ENCODE measurements at places on chromosomes 6 and 20. TPM values are rescaled to one million over a fixed set of nuclear protein-coding genes. Genes with fewer than 3 reads are reported as not detected.

Gene HLA-DRA
- total RNA-seq: 9.8 TPM

Gene UNC5CL
- 1.3 TPM for total RNA-seq

Gene VGLL2
- total RNA-seq: not detected

Gene MATN4
- total RNA-seq: 1.1 TPM

Gene ZNF337
- total RNA-seq: 11.2 TPM

Gene UBE2C
- 185 TPM for total RNA-seq

Gene ZFAND3
- total RNA-seq: 36.3 TPM

Gene OPRM1
- not detected for total RNA-seq

Gene SPTLC3
- total RNA-seq: 0.76 TPM

Gene ZNF311
- total RNA-seq: 1.0 TPM

Gene SYNDIG1
- not detected for total RNA-seq

Gene ZNF391
- total RNA-seq: 6.8 TPM

Gene GNAS-AS1
- 1.3 TPM for total RNA-seq

Gene RIPPLY2
- not detected for total RNA-seq

GRCh38 chr6:20334962-20335361, 66.7 kb upstream of the E2F3 start:
- DNase-seq: no peak

DNA sequence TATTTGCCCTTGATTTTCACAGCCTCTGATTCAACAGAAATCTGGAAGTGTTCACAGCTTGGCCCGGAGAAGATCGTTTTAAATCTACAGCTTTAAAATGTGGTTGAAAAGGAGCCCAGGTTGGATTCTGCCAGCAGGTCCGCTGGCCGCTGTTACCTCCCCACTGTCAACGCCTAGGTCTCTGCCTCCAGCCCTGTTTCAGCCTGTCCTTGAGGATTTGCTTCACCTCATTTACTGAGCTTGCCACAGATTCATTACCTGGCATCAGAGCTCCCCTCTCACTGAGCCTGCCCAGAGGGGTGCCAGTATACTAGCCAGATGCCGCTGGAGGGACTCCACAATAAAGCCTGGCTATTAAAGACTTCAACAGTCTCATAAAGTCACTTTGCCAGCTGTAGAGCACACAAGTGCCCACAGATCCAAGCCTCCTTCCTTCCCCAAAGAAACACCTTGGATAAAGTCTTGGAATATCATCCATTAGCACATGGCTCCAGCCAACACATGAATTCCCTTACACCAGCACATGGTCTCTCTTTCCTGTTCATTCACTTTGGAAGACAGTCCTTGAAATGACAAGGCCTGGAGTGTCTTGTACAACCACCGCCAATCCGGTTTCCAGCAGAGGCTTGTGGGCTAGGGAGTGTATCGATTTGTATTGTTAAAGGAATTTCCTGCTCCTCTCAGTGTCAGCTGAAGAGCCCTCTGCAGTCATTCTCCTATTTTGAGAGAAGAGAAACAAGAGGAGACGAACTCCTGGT, 9.5 kb upstream of the NR2E1 start:
- no peak for DNase-seq

GRCh38 chr6:5384276-5384675, 123.0 kb downstream of the FARS2 start:
- no peak for DNase-seq

DNA sequence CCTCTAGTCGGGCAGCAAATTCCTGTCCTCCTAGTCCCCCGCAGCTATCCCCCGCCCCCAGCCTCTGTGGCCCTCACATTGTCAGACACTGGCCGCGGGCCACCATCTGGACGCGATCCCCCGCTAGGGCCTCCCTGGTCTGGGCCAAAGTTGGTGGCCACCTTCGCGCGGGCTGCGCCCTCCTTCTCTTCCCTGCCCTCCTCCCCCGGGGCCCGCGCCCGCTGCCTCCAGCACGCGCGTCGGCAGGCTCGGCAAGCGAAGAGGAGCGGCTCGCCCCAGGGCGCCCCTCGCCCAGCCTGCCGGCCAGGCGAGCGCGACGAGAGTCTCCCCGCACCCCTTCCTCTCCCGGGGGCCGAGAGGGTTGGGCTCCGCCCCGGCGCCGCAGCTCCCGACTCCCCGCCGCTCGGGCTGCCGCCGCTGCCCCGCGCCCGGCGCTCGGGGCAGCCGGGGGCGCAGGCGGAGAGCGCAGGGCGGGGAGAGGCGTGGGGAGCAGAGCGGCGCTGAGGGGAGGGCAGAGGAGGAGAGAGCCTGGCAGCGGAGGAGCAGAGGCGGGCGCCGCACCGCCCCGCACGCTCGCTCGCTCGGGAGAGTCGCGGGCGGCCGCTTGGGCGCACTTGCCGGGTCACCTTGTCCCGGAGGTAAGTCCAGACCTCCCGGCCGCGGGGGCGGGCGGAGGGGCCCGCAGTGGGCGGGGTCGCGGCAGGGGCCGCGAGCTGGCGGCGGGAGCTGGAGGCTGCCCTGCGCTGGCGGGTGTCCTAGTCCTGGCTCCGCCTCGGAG, at the start of gene SYNDIG1:
Gene SYNDIG1, plus strand, starts transcription at position 514 of the 778 bp plus-strand sequence. CDS start 73,469 bp downstream, outside the sequence.
- peak; percentile 3 for DNase-seq

- no peak for DNase-seq
These were observed 851 bp upstream of the HSD17B8 start for GRCh38 chr6:33203443-33204164.

GRCh38 chr6:21845439-21846140, 252.0 kb downstream of the SOX4 start:
- no peak for DNase-seq

DNA sequence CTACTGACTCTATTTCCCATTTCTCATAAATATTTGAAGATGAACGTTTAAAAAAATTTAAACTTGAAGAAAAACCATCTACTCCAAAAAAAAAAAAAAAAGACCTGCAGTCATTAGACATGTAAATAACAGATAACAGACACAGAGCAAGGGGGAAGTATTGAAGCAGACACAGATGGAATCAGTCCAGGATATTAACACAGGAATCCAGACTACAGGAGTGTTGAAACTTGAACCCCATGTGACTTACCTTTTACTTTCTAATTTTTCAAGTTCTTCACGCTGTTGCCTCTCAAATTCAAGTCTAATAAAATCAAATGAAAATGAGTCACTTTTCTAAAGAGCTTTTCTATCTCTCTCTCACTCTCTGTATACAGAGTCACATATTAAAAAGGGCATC, 191.8 kb downstream of the KIF16B start:
- no peak for DNase-seq

DNA sequence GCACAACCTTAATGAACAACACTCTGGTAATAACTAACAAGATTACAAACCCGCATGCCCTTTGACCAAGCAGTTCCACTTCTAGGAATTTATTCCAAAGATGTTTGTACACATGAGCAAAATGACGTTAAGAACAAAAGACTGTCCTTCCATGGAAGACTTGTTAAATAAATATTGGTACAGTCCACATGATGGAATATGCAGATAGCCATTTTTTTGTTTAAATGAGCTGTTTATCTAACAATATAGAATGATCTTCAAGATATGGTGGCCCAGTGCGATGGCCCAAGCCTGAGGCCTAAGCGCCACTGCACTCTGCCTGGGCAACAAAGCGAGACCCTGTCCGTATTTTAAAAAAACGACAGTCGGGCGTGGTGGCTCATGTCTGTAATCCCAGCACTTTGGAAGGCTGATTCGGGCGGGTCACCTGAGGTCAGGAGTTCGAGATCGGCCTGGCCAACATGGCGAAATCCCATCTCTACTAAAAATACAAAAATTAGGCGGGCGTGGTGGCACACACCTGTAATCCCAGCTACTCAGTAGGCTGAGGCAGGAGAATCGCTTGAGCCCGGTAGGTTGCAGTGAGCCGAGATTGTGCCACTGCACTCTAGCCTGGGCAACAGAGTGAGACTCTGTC, 7.4 kb upstream of the AHCY start:
- no peak for DNase-seq

DNA sequence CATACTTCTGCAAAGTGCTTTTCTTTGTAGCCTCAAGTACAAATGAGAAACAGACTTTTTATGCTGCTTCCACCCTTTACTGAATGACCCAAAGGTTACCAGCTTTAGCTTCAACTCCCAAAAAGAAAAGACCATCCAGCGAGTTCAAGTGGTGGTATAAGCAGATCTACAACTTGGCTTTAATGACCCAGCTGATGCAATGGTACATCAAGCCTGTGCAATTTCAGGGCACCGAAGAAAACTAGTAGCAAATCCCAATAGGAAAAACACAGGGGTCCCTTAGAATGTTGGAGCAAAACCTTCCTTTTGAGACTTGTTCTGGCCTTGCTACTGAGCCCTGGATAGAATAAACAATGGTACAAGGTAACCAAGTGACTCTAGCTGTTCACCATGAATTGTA, 33.8 kb downstream of the STX7 start:
- no peak for DNase-seq

GRCh38 chr6:155517294-155517693, 61.7 kb upstream of the NOX3 start:
- no peak for DNase-seq

DNA sequence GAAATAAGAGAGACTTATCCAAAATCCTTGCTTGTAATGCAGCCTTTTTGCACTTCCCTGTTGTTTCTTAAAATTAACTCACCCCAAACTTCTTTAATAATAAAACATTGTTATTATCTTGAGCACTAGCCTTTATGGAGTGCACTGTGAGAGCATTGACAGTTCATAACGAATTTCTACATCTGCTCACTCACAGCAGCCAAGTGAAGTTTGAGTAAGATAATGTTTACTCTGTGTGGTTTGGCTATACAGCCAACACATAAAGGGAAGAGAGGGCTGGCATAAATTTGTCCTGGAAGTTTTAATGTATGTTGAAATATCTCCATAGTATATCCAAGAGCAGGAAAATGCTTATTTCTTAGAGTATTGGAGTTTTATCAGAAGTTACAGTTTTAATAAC, 227.9 kb downstream of the FRK start:
- no peak for DNase-seq

- no peak for DNase-seq
These were observed 43.0 kb upstream of the TRIM39 start for GRCh38 chr6:30283761-30284160.

GRCh38 chr6:51166914-51167313, 348.2 kb downstream of the TFAP2B start:
- no peak for DNase-seq

DNA sequence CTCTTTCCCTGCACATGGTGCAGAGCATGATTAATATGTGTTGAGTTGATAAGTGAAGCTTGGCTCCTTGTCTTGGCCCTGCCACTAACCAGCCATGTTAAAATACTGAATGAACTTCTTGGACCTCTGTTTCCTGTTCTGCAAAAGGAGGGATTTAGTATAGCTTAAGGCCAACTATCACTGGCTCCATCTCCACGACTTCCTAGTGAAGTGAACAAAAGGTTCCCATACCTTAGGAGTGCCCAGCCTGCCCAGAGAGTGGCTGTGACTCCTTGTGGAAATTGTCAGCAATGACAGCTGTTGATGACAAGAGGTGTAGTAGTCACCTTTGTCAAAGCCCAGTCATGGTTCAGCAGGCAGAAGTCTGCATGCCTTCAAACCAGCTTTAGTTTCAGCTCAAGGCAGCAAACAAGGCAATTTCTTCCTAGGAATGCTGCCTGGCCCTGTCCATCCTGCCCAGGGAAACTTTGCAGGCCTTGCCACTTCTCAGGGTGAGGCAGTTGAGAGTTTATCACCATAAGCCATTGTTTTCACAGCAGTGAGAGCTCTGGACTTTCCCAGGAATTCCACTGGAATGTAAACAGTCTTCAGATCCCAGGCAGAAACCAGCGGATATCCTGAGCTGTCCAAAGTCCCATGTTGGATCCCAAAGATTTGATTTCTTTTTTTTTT, 169.7 kb upstream of the TNFAIP3 start:
- DNase-seq: no peak

GRCh38 chr6:72683797-72684196, 61.9 kb downstream of the KCNQ5 start:
- no peak for DNase-seq

DNA sequence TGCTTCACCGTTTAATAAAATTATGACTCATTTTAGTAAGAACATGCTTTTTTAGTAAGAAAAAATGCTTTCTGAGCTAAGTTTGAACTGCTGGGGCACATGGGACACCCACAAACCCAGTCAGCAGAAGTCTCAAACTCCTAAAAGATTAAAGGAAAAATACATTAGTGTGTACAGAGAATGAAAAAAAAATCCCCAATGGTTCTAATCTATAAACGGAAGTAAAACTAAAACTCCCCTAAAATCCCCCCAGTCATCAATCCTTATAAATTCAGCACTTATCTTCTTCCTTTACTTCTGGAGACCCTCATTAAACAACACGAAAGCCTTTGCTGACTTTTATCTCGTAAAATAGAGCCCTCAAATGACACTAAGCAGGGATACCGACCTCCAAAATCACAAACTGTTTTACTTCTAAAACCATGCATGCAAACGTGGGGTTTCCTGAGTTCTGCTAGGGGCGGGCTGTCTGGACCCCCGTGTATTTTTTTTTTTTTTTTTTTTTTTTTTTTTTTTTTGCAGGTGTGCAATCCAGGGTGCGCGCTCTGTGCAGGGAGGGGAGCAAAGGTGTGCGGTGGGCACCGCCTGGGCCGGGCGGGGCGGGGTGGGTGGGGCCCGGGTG, 1.1 kb upstream of the MYB start:
- peak; percentile 34 for DNase-seq

DNA sequence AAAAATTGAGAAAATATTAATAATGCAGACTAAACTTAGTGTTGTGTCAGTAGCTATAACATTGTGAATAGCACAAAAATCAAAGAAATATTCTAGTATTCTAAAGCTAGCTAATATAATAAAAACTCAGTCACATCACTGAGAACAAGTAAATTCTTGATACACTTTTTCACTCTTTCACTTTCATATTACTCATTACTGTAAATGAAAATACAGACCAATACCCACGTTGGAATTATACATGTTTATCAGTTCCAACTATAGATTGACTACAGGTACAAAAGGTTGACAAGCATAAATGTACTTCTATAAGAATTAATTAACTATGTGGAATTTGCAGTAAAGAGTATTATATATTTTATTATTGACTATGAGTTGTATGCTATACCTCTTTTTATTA, 1043.4 kb upstream of the FLRT3 start:
- no peak for DNase-seq
